ENCODE measurements at places on chromosomes 7 and 10.

DNA sequence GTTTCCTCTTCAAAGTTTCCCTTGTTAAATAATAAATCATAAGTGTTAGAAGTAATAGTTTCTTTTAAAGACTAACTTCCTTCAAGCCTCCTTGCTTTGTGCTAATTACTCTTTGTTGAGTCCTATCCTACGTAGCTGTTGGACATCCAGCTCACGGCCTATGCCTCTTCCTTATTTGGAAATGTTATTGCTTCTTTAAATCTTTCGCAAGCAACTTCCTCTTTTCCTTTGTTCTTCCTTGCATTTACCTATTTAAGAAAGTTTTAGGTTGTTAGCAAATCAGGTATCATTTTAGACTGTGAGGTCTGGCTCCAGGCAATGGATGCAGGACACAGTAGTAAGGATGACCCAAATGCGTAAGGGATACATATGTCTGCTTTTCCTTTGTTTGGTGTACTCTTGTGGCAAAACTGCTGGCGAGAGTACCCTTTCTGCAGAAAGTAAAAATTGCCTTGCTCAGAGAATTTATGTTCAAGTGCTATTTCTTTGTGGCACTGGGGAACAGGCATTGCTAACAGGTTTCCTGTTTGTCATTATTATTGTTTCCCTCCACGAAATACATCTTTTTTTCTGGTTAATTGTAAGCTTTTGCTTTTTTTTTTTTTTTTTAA lies 110.5 kb downstream of the DYNC2I1 start:
- DNase-seq: no peak

GRCh38 chr7:50793947-50794570 lies 11.4 kb upstream of the GRB10 start:
- DNase-seq: no peak

DNA sequence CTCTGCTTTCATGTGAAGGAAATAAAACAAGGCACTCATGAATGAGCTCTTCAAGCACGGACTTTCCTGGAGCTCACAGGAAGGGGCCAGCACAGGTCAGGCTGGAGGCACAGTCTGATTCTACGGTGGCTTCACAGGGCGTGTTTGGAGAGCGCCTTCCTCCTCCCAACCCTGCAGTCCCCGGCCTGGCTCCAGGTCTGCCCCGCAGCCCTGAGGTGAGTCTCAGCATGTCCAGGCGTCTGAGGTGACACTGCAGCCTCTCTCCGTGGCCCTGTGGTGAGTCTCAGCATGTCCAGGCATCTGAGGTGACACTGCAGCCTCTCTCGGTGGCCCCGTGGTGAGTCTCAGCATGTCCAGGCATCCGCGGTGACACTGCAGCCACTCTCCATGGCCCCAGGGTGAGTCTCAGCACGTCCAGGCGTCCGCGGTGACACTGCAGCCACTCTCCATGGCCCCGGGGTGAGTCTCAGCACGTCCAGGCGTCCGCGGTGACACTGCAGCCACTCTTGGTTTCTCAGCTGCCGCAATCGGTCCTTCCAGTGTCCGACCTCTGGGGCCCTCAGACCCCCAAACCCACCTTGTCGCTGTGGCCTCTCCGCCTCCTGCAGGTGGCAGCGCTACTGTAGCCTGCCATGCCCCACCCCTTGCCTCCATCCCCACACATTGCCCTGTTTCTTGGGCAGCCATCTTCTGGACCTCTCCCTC lies 381.7 kb downstream of the DNAJB6 start:
- DNase-seq: no peak

- no peak for DNase-seq
These were observed 267.7 kb upstream of the SEMA3A start for GRCh38 chr7:84462259-84462658.

- DNase-seq: no peak
These were observed 305.1 kb upstream of the CSTF2T start for GRCh38 chr10:52004342-52004949.

- no peak for DNase-seq
These were observed 101.5 kb downstream of the GRM3 start for GRCh38 chr7:86745013-86745745.

- DNase-seq: no peak
These were observed 27.3 kb upstream of the WDFY4 start for GRCh38 chr10:48657416-48657815.

DNA sequence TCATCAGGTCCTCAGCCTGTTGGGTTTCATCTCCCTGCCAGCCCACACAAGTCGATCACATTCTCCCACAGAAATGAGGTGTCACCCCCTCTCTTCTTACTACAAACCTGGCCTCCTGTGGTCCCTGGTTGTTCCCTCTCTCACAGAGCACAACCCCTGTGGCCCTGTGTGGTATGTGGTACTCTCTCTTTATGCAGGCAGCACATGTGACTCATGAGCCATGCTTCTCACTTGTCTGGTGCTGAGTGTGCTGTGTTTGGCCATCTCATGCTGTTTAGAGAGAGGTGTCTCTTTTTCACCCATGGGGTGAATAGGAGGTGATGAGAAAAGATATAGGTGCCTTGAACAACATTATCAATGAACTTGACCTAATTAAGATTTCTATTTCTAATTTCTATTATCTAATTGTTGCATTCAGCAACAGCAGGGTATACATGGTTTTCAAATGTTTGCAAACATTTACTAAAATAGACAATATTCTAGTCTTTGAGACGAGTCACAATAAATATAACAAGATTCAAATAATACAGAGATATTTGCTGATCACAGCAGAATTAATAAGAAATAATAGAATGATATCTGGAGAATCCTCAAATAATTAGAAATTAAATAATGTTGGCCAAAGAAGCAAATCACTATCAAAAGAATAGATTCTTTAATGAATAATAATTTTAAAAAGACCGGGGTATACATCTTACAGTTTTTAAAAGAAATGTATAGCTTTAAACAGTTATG lies 633.8 kb upstream of the IGFBP3 start:
- DNase-seq: no peak

GRCh38 chr10:106741006-106741530 lies 423.4 kb downstream of the SORCS1 start:
- DNase-seq: no peak

Data from mesothelial cell of epicardium (in vitro differentiated cells).